ENCODE measurements at places on chromosomes 3 and 15. TPM values are rescaled to one million over a fixed set of nuclear protein-coding genes. Genes with fewer than 3 reads are reported as not detected.

GRCh38 chr3:103613397-103614156 is 1178.8 kb downstream of the ZPLD1 start:
- DNase-seq: no peak

- DNase-seq: peak; percentile 48
Observed at GRCh38 chr3:140568842-140569520, 108.9 kb upstream of the TRIM42 start.

- no peak for DNase-seq
Observed at GRCh38 chr15:28020644-28021043, 78.5 kb downstream of the OCA2 start.

DNA sequence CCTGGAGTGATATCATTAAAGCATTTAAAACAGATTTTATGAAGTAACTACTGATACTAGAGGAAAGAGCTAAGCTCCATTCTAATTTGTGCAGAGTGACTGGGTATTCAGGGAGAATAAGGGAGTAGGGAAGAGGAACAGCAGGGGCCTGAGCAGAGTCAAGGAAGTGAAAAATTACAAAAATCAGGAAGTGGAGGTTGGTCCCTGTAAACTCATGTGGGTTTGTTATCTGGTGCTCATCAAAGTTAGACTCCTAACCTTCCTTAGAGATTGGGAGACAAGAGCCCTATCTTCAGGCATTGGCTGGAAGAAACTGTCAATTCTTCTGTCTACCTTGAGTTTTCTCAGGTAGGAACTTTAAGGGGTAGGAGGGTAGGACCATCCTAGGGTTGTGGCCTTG is 82.5 kb downstream of the NEK11 start:
- DNase-seq: no peak

- DNase-seq: no peak
Observed at GRCh38 chr3:89644716-89645115, 537.3 kb downstream of the EPHA3 start.

DNA sequence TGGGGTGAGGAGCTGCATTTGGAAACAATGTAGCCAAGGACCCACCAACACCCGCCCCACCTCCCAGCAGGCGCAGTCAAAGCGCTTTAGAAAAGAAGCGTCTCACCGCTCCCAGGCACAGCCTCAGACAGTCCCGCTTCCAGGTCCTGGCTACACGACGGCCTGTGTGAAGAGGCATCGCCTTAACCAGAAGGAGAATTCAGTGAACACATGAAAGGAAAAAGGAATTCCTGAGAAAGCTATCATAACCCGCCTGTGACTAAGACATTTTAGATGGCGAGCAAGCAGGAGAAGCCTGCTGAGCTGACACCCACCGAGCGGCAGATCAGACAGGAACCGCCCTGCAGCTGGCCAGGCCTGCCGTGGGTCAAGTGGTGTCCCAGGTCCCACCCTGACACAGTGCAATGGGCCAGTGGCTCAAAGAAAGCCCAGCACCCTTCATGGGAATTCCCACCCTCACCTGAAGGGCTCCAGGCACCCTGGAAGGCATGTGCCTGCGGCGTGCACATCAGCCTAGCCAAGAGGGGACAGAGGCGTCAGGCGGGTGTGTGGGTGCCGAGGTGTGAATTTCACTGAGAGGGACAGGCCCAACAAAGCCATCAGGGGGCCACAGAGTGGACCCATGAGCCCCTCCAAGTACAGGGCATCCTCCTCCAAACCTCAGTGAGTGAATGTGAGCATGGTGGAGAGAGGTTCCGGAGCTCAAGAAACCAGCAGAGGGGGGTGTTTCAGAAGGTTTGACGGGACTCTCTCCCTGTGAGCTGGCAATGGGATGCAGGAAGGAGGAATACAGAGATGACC is 144.8 kb downstream of the NSMCE3 start:
- DNase-seq: no peak

DNA sequence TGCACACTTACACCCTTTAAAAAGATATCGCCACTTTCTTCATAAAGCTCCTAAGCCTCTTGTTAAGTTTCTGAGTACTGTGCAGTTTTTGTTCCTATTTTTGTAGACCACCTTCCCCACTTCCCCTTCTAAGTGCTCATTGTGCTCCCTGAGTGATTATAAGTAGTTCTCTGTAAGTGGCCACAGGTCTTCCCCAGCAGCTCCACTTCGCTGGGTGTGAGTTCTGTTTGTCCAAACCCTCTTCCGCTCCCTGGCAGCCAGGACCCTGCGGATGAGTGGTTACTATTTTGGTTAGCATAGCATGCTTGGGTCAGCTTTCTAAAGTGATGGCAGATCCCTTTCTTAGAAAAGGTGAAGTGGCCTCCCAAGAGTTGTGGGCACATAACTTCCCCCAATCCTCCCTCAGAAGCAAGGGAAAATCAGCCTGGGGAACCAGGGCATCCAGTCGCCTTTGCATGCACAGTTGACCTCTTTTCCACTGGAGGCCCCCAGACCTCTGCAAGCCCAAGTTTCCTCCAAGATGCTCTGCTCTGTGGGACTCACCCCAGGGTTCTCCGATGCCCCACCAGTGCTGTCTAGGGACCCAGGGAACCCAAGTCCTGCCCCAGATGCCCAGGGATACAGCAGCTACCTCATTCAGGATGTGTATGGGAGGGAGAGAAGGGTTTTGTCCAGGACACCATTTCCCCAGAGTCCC is 69.6 kb downstream of the ATP10A start:
- DNase-seq: no peak

DNA sequence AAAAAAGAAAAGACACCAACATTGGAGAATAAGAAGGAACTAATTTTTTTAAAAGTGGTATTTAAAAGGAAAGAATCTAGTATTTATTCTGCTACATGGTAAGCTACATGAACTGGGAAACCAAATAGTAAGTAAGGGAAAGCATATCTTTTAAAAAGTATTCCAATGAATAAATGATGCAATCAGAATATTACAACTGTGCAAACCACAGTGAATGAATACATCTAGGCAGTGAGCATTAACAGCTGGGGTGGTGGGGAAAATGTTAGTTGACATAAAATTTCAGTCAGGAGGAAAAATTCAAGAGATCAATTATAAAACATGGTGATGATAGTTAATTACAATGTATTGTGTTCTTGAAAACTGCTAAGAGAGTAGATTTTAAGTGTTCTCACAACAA is 16.9 kb downstream of the ICE2 start:
- no peak for DNase-seq

DNA sequence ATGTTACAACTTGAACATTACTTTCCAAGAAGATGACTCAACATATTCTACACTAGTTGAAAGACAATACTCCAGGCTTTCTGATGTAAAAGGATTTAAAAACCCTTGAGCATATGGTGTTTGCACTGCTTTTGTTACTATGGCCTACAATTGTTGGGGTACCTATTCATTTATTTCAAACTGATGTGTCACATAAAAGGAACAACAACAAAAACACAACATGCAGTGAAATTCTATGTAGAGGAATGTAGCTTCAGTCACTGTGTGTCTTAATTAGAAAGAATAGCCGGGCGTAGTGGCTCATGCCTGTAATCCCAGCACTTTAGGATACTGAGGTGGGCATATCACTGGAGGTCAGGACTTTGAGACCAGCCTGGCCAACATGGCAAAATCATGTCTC is 1.6 kb downstream of the SPATA16 start:
- DNase-seq: no peak

DNA sequence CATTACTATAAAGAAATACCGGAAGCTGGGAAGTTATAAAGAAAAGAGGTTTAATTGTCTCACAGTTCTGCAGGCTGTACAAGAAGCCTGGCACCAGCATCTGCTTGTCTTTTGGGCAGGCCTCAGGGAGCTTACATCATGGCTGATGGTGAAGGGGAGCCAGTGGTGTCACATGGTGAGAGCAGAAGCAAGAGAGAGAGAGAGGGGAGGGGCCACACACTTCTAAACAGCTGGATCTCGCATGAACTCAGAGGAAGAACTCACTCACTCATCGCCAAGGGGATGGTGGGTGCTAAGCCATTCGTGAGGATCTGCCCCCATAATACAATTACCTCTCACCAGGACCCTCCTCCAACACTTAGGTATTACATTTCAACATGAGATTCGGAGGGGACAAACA is 51.8 kb upstream of the ANKRD34C start:
- DNase-seq: no peak

DNA sequence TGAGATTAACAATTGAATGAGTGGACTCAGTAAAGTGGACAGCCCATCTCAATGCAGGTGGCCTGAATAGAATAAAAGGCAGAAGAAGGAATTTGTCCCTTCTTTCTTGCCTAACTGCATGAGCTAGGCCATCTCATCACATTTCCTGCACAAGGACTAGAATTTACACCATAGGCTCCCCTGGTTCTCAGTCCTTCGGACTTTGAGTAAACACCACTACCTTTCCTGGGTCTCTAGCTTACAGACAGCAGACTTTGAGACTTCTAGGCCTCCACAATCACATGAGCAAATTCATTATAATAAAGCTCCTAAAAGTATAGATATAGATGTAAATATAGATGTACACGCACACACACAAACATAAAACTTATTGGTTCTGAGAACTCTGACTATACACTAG is 28.3 kb downstream of the MTHFS start:
- no peak for DNase-seq

DNA sequence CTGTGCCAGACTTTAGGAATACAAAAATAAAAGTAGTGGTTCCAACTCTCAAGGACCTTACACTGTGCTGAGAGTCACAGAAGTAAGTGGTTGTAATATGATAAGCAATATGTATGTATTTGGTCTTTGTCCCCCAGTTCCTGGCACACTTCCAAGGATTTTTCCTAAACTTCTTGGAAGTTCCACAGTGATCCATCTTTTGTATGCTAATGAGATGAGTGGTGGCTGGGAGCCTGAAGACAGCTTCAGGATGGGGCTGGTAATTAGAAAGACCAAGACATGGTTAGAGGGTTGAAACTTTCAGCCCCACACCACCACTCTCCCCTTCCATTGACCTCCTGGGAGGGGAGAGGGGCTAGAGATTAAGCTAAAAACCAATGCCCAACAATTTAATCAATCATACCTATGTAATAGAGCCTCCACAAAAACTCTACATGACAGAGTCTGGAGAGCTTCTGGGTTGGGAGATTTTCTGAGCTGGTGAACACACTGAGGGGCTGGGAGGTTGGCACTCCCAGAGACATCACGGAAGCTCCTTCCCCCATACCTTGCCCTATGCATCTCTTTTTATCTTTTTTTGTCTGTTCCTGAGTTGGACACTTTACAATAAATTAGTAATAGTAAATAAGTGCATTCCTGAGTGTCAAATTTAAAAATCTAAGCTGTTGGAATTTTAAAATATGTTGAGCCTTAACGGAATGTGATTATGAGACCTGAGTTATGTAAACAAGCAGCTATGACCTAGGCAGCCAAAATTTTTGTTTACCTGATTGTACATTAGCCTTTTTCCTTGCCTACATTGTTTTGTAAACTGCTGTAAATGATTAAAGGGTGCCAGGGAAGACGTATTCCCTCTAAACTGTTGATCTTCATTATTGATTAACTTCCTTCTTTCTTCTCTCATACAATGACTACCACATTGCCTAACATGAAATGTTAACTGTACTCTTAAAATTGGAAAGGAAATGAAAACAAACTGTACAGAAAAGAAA is 24.3 kb downstream of the CD200R1L start:
- no peak for DNase-seq

GRCh38 chr15:36370731-36371112 is 208.7 kb upstream of the CDIN1 start:
- DNase-seq: no peak

GRCh38 chr3:20256144-20256543 is 70.1 kb upstream of the SGO1 start:
- no peak for DNase-seq

- DNase-seq: no peak
Observed at GRCh38 chr3:73609655-73610054, 15.1 kb downstream of the PDZRN3 start.

DNA sequence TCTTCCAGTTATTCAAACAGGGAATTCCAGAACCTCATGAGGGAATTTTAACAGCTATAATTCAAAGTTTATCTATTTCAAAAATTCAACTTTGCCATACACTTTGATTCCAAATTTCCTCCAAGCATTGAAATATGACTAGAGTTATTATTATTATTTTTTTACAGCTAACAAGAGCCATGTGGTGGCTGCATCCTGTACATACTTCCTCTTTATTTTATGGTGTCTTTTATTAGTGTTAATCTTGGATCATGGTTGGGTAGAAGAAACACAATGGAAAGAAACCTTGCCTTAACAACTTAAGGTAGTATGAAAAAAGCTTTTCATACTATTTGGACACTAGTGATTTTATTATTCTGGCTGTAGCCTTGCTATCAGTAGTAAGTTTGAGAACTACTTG is 52.7 kb downstream of the TFG start:
- no peak for DNase-seq

GRCh38 chr3:187165144-187165543 is 25.8 kb upstream of the RPL39L start:
- peak; percentile 42 for DNase-seq

GRCh38 chr3:144351011-144351410 is 379.4 kb downstream of the DIPK2A start:
- DNase-seq: no peak

DNA sequence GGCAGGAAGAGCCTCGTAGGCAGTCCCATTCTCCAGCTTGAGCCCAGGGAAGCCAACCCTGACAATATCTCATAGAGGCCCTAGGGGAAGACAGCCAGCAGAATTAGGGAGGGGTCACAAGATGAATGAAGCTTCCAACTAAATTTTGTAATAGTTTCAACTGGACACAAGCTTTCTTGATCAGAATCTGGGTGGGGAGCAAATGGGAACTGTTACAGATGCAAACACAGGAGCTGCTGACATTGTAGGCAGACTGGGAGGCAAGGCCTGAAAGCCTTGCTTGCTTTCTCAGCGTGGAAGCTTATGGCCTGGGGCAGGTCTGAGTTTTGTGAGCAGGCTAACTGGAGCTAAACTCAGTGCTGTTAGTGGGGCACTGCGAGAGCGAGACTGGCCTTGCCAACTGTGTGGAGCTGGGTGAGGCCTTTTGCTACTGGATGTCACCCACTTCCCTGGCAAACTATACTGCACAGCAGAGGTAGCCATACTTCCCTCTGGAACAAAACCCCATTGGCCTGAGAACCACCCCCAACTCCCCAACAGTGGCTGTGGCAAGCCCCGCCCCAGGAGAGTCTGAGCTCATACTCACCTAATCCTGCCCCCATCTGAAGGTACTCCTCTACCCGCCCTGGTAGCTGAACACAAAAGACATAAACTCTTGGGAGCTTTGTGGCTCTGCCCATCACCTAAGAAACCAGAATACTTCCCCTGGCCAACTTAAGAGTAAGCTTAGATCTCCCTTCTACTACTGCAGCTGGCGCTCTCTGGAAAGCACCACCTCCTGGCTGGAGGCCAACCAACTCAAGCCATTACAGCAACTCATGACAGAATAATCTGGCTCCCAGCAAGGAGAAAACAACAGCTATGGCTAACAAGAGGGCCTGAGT is 42.9 kb downstream of the CFAP20DC start:
- no peak for DNase-seq

Gene CCDC39
- not detected for total RNA-seq

Gene FILIP1L
- 58.1 TPM for total RNA-seq

Gene CSPG5
- not detected for total RNA-seq

Gene IFRD2
- total RNA-seq: 14.1 TPM

Gene TMEM40
- not detected for total RNA-seq

Gene REC114
- total RNA-seq: not detected

Gene SAMMSON
- 0.62 TPM for total RNA-seq

Gene ALG1L2
- not detected for total RNA-seq

Gene SPATA12
- total RNA-seq: not detected

Gene ACAN
- 0.85 TPM for total RNA-seq
